ENCODE measurements at places on chromosomes 13 and 19. TPM values are rescaled to one million over a fixed set of nuclear protein-coding genes. Genes with fewer than 3 reads are reported as not detected.

ABCC4 gene
- 6.6 TPM for total RNA-seq

CEACAM20 gene
- not detected for total RNA-seq

- no peaks in the 10 kb centered on the region for H3K36me3 ChIP-seq
- peak; percentile 53 for DNase-seq
- no peak overlapping the region for H3K4me3 ChIP-seq
- H3K27ac ChIP-seq, result peak overlapping the region; percentile 42
- peaks cover 11% of the 10 kb centered on the region for H3K4me1 ChIP-seq
Measured at GRCh38 chr13:107025991-107026390, 458.1 kb upstream of the ARGLU1 start.

DNA sequence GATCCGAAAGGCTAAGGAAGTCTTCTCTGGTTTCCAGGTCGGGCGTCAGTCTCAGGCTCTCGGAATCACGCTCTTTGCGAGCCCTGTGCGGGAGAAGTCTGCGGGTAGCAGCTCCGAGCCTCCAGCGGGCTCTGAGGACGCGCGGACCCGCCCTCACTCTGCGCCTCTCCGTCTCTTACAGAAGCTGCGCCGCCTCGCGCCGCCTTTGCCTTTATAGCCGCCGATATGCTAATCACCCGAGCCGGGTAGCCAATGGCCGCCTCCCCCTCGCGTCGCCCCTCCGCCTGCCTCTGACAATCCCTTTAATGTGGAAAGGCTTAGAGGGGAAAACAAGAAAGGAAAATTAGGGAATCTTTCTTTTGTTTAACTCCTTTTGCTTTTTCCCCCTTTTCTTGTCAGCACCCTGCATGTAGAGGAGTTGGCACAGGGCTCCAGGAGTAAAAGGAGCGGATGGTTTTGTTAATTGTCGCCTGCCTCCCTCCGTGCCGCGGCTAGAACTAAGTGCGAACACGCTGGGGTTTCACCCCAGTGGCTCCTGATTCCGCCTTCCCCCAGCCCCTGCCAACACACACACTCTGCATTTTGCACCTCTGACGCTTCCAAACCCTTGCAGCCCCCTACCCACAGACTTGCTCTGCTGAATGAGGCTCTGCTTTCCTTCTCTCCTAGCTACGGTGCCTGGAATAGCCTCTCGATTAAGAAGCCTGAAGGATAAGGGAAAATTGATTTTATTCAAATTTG lies at the start of gene PCDH8:
Gene PCDH8 (minus strand): TSS at position 186 of the 741 bp plus-strand sequence. CDS start 204 bp downstream, outside the sequence.
- peaks cover 44% of the 10 kb centered on the region for H3K4me1 ChIP-seq
- no peak within 1 kb of the TSS for H3K4me3 ChIP-seq
- H3K27me3 ChIP-seq, result peaks cover 29% of the 10 kb centered on the region
- H3K27ac ChIP-seq, result no peak within 1 kb of the TSS
- DNase-seq, result peak; percentile 34
- H3K36me3 ChIP-seq, result no peaks in the 10 kb centered on the region

CPAMD8 gene
- total RNA-seq, result 2.0 TPM

GRCh38 chr13:49481788-49482187 lies 14.0 kb upstream of the PHF11 start:
- DNase-seq, result no peak
- H3K4me3 ChIP-seq, result no peak overlapping the region

- no peaks in the 10 kb centered on the region for H3K36me3 ChIP-seq
- H3K4me1 ChIP-seq, result peaks cover 6% of the 10 kb centered on the region
- no peak overlapping the region for H3K27ac ChIP-seq
- H3K4me3 ChIP-seq, result no peak overlapping the region
Measured at GRCh38 chr13:98032168-98032567, 78.7 kb downstream of the IPO5 start.

CBY2 gene
- total RNA-seq, result not detected

- no peaks in the 10 kb centered on the region for H3K36me3 ChIP-seq
- peak overlapping the region; percentile 24 for H3K4me3 ChIP-seq
- H3K4me1 ChIP-seq, result peaks cover 12% of the 10 kb centered on the region
- DNase-seq, result peak; percentile 87
- no peak overlapping the region for H3K27ac ChIP-seq
- H3K27me3 ChIP-seq, result no peaks in the 10 kb centered on the region
Measured at GRCh38 chr19:43901395-43902390, 33.4 kb downstream of the ZNF45 start.

GRCh38 chr19:4198467-4199126 lies 16.1 kb downstream of the ANKRD24 start:
- no peaks in the 10 kb centered on the region for H3K27me3 ChIP-seq
- H3K36me3 ChIP-seq, result no peaks in the 10 kb centered on the region
- no peaks in the 10 kb centered on the region for H3K4me1 ChIP-seq
- no peak overlapping the region for H3K27ac ChIP-seq
- no peak for DNase-seq

DNA sequence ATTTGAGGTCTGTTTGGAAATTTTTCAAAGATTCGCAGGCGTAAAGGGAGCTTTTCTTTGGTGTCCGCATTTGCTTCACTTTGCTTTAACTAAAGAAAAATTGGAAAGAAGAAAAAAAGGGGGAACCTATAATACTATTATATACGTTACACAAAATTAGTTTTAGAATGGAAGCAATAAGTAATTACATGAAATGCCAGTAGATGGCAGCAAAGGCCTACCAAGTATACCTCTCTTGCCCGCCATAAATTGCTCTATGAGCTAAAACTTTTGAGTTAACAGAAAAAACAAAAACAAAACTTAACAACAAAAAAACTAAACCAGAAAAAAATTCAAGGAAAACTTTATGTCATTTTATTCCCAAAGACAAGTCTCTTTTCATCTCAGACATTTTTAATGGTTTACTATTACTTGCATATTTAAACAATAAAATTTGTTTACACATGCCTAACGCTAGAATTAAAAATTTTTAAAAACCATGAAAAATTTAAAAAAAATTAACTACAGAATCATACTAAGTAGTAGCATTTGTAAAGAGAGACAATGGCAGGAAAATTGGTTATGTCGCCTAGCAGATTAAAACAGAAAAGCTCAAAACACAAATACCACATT lies 271.4 kb downstream of the NALCN start:
- H3K27ac ChIP-seq, result no peak overlapping the region
- no peaks in the 10 kb centered on the region for H3K4me1 ChIP-seq
- H3K27me3 ChIP-seq, result no peaks in the 10 kb centered on the region

DNA sequence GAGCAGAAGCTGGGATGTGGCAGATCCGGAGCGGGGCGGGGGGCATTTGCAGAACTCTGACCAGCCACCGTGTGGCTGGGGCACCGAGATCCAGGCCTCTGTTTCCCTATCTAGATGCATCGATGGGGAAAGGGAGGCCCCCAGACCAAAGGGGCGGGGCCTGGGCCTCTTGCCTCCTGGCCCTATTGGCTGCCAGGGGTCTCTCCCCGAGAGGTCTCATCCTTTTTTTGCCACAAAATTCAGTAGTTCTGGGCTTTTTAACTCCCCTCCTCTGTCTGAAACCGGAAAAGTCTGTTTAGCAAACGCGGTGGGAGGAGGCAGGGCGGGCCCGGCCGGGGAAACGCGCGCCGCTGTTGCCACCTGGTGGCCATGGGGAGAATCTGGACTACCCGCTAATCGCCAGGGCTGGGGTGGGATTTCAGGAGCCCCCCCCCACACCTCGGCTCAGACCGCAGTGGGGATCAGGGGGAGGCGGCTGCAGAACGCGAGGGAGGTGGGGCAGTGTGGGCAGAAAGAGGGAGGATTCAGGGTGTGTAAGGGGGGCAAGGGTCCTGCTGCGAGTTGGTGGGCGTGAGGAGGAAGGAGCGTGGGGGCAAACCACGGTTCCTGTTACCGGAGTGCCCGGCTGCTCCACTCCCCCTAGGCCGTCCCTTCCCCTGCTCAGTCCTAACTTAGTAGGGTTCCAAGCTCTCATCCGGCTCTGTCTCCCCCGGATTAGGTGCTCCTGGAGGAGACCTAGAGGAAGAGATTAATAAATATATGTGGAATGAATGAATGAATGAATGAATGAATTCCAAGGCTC lies 28.3 kb downstream of the IL12RB1 start:
- H3K4me1 ChIP-seq, result peaks cover 13% of the 10 kb centered on the region
- peak overlapping the region; percentile 78 for H3K27ac ChIP-seq
- H3K36me3 ChIP-seq, result no peaks in the 10 kb centered on the region
- H3K27me3 ChIP-seq, result no peaks in the 10 kb centered on the region
- no peak overlapping the region for H3K4me3 ChIP-seq
- peak; percentile 80 for DNase-seq

GPR183 gene
- total RNA-seq, result not detected

DNA sequence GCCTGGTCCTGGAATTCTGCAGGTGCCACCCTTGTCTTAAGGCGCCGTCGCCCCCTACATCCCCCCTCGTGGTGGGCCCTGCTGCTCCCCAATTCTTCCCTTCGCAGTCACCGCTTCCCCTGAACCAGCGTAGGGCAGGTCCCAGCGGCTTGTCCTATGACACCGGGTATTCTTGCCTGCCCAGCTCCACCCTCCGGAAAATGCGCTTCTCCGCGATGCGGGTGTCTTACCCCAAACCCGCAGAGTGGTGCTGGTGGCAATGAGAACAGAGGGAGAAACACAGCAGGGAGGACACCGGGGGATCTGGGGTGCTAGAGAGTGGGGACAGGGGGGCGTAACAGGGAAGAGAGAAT lies 9.0 kb downstream of the ZNF808 start:
- no peak overlapping the region for H3K27ac ChIP-seq
- peaks cover 2% of the 10 kb centered on the region for H3K36me3 ChIP-seq
- H3K4me1 ChIP-seq, result peaks cover 3% of the 10 kb centered on the region
- no peak for DNase-seq

ZNF585A gene
- 0.99 TPM for total RNA-seq

SIAH3 gene
- total RNA-seq, result not detected

DNA sequence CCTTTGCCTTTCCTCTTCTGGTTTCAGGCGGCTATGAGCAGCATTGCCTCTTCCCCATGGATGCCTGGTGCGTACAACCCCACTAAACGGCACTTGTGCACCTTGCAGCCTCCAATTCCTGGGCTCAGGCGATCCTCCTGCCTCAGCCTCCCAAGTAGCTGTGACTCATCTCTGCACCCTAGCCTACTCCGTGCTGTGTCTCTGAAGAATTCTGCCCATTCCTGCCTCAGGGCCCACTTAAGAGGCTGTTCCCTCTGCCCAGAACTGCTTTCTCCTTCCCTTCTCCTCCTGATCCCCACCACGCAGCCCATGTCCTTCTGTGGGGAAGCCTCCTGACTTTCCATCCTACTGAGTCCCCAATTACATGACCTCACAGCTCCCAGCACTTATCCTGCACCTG lies 142.2 kb upstream of the ZNF507 start:
- no peaks in the 10 kb centered on the region for H3K27me3 ChIP-seq
- H3K27ac ChIP-seq, result no peak overlapping the region
- H3K4me3 ChIP-seq, result no peak overlapping the region
- H3K36me3 ChIP-seq, result no peaks in the 10 kb centered on the region
- no peak for DNase-seq

- H3K27ac ChIP-seq, result peak overlapping the region; percentile 46
- H3K36me3 ChIP-seq, result peaks cover 11% of the 10 kb centered on the region
- no peaks in the 10 kb centered on the region for H3K4me1 ChIP-seq
- DNase-seq, result no peak
- peak overlapping the region; percentile 55 for H3K4me3 ChIP-seq
Measured at GRCh38 chr19:52028780-52029123, 573 bp upstream of the ZNF614 start.

DNA sequence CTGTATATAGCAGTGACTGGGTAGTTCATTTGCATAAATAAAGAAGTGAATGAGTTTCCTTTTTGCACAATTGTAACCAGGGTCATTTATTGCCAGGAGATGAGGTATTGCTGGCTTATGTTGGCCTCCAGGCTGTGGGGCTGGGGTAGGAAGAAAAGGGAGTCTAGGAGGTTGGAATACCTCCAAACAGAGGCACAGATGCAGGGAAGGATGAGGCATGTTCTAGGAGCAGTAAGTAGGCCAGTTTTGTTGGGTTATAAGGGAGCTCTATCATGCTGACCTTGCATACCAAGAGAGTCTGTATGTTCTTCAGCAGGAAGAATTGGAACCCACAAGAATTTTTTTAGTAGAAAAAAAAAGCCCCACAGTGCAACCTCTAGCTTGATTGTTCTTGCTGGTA lies 17.2 kb upstream of the CYSLTR2 start:
- DNase-seq, result no peak
- peaks cover under 1% of the 10 kb centered on the region for H3K4me1 ChIP-seq
- no peaks in the 10 kb centered on the region for H3K36me3 ChIP-seq
- no peak overlapping the region for H3K4me3 ChIP-seq

Measured in body of pancreas (tissue), 4 donors.